NCI-H226 (cell line): ENCODE measurements at places on chromosomes 7 and 10.

DNA sequence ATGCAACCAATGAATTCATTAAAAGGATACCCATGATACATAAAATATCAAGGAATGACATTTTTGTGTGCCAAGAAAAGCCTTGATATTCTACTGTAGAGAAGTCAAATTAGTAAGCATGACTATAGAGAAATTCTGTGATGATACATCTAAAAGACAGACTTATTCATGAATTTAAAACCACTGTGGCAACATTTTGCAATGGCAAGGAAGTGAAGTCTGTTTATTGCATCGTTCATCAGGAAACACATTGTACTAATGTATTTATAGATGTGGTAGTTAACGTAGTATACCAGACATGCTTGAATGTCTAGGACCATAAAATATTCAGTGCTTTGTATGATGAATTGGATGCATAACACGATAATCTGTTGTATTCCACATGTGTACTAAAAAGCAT lies 9.3 kb upstream of the CLEC5A start:
- DNase-seq, result no peak

DNA sequence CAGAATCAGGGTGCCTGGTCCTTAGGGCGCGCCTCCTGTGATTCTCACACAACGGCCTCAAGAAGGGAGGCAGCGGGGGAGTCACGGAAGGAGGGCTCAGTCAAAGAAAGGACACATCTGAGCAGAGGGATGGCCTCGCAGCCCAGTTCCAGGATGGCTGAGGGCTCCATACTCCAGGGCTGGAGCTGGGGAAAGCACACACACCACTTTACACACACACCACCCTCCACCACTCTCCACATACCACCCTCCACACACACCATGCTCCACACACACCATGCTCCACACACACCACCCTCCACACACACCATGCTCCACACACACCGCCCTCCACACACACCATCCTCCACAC lies 22.2 kb downstream of the PRKAG2 start:
- no peak for DNase-seq

- DNase-seq, result peak; percentile 72
These were observed 221.7 kb upstream of the LYZL1 start for GRCh38 chr10:29067161-29067560.

DNA sequence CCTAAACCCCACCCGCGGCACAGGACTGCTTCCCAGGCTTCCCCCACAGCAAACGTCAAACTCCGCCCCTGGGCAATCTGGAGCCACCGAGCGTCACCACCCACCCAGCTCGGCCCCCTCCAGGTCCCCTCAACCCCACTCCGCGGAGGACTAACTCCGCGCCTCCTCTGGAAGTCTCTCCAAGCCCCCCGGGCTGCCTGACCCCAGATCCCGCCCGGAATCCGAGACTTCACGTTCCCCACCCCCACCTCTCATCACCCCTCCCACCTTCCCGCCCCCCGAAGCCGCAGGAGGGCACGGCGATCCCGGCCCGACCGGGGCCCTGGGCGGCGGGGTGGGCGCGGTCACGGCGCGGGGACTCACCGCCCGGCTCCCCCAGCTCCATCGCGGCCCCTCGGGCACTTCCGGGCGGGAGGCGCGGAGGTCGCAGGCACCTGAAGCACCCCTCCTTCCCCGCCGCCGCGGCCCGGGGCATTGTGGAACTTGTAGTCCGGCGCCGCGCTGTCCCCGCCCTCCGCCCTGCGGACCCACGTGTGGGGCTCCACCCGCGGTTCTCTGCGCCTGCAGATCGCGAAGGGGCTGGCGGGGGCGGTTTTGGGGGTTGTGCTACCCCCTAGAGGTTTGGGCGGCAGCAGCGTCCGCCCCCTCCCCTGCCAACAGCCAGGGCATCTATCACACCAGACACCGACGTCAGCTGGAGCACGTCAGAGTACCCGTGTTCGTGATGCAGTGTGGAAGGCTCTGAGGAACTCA lies at the start of gene TMUB1:
TMUB1 (minus strand) TSS at position 423 of the 753 bp plus-strand sequence. CDS start 930 bp downstream, outside the sequence.
- DNase-seq, result peak; percentile 64

GRCh38 chr10:36097696-36098095 lies 455.6 kb upstream of the FZD8 start:
- DNase-seq, result no peak

GRCh38 chr7:138167222-138167621 lies 91.0 kb downstream of the AKR1D1 start:
- peak; percentile 52 for DNase-seq

DNA sequence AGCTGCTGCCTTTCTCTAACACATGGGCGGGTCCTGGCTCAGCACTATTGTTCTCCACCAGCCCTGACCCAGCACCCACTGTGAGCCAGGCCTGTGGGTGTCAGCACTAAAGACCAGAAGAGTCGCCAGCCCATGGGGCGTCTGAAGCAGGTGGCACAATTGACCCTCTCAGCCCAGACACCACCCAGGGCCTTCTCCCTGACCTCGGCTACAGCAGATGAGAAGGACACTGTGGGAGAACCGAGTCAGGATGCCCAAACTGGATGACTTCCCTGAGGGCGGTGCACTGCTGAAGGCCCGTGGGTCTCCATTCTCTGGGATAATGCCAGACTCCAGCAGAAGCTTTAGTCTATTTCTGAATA lies 97.0 kb downstream of the MKI67 start:
- no peak for DNase-seq

DNA sequence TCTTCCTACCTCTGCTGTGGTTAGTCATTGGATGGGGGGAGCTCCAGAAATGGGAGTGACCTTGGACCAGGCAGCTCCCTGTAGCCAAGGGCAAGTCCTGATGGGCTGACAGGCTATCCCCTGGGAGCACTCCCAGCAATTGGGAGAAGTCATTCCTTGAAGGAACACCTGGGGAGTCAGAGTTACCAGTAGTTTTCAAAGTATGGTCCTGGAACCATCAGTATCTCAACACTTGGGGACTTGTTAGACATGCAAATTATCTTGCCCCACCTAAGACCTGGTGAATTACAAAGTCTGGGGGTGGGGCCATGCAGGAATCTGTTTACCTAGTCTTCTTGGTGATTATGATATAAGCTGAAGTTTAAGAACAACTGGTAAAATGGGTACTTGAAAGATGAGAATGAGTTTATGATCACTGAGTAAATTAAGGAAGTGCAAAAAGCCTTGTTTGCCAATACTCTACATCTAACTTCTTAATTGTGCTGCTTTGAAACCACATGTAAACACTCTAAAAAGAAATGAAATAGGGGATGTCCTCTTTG lies 287.3 kb upstream of the LRRN3 start:
- DNase-seq, result no peak

DNA sequence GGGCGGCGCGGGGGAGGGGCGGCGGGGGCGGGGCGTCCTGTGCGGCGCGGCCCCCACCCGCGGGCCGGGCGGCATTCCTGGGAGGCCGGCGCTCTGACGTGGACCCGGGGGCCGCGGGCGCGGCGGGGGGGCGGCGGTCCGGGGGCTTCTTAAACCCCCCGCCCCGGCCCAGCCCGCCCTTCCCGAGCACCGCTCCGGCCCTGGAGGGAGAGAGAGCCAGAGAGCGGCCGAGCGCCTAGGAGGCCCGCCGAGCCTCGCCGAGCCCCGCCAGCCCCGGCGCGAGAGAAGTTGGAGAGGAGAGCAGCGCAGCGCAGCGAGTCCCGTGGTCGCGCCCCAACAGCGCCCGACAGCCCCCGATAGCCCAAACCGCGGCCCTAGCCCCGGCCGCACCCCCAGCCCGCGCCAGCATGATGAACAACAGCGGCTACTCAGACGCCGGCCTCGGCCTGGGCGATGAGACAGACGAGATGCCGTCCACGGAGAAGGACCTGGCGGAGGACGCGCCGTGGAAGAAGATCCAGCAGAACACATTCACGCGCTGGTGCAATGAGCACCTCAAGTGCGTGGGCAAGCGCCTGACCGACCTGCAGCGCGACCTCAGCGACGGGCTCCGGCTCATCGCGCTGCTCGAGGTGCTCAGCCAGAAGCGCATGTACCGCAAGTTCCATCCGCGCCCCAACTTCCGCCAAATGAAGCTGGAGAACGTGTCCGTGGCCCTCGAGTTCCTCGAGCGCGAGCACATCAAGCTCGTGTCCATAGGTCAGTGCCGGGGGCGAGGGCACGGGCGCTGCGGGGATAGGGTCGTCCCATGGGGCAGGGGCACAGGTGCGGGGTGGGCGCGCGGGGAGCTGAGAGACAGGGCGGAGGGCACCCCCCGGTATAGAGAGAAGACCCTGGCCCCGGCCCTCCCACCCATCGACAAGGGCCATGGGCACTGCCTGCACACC lies at the start of gene FLNC:
FLNC (plus strand) TSS at position 176 of the 947 bp plus-strand sequence; CDS start at position 408, 232 bp downstream.
- DNase-seq, result peak; percentile 69

DNA sequence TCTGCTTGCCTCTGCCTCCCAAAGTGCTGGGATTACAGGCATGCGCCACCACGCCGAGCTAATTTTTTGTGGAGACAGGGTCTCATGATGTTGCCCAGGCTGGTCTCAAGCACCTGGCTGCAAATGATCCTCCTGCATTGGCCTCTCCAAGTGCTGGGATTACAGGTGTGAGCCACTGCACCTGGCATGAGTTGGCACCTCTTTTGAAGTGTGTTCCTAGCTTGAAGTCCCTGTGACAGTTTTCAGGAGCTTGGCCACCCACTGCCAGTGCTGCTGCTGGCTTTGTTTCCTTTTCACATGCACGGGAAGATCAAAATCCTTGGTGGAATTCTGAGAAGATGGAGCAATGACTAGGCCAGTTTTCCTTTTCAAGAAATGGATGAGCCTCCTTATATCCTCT lies 126.3 kb downstream of the NRP1 start:
- no peak for DNase-seq

DNA sequence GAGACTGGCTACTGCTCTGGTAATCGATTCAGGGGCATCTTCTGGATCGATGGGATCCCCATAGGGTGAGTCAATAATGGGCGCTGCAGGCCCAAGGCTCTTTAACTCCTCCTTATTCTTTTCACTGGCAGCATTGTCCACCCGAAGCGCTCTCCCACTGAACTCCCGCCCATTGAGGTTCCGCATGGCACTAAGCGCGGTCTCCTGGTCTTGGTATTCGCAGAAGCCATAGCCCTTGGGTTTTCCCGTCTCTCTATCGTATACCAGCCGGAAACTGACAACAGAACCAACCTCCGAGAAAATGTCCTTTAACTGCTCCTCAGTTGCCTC lies 285 bp downstream of the CSTF2T start:
- no peak for DNase-seq

GRCh38 chr7:79281426-79281825 lies 172.0 kb downstream of the MAGI2 start:
- DNase-seq, result no peak

DNA sequence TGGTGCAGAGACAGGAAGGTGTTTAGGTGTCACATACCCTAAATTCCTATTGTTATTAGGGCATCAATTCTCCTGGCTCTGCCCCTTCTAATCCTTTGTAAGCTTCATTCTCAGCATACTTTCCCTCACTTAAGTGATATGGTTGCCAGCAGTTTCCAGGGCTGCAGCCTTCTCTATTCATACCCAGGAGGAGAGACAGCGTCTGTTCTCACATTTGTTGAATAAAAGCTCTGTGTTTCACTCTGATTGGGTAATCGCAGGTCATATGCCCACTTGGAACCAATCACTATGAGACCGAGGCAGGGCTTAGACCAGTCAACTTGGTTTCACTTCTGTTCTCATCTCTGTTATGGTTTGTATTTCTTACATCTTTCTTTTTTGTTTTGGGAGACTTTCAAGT lies 109.6 kb upstream of the MTPN start:
- peak; percentile 90 for DNase-seq

DNA sequence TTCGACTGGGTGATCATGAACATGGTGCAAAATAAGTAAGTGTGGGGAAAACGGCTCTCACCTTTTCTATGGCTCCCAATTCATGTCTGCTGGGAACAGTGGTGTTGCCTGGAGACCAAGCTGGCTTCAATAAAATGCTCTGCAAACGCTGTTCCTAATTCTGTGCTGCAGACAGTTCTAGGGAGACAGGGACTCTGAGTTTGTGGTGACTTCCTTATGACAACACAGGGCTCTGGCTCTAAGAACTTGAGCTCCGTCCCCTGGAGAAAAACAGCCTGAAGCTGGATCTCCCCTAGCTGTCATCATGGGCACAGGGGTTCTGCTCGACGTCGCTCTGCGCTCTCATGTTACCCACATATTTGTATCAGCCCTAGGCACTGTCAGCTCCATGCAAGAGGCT lies 61.0 kb upstream of the INSYN2A start:
- DNase-seq, result no peak

DNA sequence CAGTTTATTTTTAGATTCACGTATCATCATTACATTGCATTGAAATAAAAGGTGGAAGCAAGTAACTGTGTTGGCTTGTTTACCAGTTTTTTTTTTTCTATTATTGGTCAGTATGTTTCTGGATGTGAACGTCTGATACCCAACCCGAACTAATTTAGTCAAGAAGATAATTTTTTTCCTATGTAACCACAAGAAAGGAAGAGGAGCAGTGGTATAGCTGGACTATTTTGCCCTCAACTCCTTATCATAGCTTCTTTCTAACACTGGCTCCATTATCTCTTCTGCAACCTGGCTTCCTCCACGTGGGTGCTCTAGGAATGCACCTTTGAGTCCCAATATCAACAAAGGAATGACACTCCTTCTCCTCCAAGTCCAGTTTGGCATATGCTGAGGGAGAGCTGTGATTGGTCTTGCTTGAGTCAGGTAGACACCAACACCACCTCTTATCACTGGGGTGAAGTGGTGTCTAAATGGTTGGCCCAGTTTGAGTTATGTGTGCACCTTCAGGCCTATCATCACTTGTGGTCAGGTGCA lies 29.4 kb downstream of the OR9A2 start:
- no peak for DNase-seq

GRCh38 chr7:157027568-157028198 lies 17.2 kb upstream of the MNX1 start:
- DNase-seq, result peak; percentile 31

- no peak for DNase-seq
These were observed 83.5 kb upstream of the GNA12 start for GRCh38 chr7:2927592-2927991.

DNA sequence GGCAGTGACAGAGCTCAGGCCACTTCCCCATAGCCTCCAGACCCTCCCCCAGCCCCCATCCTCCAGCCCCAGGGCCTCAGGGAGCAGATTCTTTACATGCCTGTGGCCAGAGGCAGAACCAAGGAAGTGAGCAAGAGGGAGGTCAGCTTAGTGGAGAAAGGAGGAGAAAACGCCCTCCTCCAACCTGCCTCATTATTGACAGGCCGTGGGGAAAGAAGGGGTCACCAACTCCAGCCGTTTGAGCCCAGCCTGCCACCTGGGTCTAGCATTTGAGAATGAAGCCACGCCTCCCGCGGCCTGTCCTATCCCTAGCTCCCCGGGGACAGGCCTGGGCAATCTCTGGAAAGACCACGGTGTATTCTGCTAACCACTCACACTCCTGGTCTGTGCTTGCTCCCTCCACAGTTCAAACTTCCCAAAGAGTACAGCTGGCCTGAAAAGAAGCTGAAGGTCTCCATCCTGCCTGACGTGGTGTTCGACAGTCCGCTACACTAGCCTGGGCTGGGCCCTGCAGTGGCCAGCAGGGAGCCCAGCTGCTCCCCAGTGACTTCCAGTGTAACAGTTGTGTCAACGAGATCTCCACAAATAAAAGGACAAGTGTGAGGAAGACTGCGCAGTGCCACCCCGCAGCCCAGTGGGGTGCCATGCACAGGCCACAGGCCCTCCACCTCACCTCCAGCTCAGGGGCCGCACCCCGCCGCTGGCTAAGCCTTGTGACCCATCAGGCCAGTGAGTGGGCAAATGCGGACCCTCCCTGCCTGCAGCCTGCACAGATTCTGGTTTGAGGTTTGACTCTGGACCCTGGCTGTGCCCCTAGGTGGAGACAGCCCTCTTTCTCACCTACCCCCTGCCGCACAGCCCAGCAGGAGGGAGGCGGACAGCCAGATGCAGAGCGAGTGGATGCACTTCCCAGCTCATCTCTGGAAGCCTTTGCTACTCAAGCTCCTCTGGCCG lies 14.3 kb upstream of the TRIM8 start:
- peak; percentile 93 for DNase-seq

GRCh38 chr10:96496281-96496925 lies 17.3 kb downstream of the TLL2 start:
- no peak for DNase-seq

GRCh38 chr7:2497500-2498336 lies 21.5 kb upstream of the GRIFIN start:
- no peak for DNase-seq
